ENCODE measurements at places on chromosomes 16 and 17.

GRCh38 chr17:77423589-77424451 is 283.1 kb downstream of the SEC14L1 start:
- peak; percentile 69 for DNase-seq

DNA sequence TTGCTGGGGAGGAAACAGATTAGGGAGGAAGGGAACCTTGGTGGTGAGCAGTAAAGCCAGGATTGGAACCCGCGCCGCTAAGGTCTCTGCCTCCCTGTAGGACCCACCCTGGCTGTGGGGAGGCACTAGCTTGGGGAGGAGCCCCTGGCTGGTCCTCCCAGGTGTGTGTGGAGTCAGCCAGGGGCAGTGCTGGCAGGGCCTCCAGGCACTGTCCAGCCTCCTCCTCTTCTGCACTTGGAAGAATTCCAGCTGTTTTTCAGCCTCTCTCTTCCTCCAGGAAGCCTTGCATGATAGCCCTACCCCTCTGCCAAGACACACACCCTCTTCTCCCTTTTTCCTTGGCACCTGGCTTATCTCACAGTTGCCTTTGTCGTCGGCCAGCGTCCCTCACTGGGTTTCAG is 34.8 kb downstream of the TMEM235 start:
- no peak for DNase-seq

GRCh38 chr17:57954397-57955182 is 622 bp downstream of the CUEDC1 start:
- DNase-seq = peak; percentile 81

GRCh38 chr17:38443356-38444031 is 15.2 kb downstream of the ARHGAP23 start:
- no peak for DNase-seq

GRCh38 chr16:88468275-88469129 is 15.4 kb downstream of the ZFPM1 start:
- peak; percentile 15 for DNase-seq

GRCh38 chr16:1707193-1707790 is 1.3 kb downstream of the MAPK8IP3 start:
- DNase-seq = peak; percentile 31

DNA sequence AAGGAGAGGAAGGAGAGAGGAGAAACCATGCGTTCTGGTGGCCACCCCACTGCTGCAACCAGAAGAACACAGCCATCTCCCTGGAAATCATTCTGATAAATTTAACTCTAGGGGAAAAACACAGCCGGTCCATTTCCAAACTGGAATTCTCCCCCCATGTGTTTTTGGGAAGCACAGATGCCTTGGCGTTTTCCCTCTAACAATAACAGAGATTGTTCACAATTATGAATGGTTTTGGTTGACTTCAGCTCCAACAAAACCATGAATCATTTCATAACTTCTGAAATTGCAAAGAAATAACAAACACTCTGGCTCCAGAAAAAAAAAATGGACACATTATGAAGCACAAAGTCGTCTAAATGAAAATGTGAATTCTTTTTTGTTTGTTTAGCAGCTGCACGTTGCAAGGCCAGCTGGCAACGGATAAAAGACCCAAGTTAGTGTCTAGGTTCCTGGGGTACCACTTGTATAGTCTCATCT is 46.2 kb downstream of the GNAO1 start:
- no peak for DNase-seq

- no peak for DNase-seq
Observed at GRCh38 chr17:21177401-21177800, 36.6 kb downstream of the TMEM11 start.

- DNase-seq = no peak
Observed at GRCh38 chr17:35906926-35907637, 23.5 kb downstream of the RDM1 start.

DNA sequence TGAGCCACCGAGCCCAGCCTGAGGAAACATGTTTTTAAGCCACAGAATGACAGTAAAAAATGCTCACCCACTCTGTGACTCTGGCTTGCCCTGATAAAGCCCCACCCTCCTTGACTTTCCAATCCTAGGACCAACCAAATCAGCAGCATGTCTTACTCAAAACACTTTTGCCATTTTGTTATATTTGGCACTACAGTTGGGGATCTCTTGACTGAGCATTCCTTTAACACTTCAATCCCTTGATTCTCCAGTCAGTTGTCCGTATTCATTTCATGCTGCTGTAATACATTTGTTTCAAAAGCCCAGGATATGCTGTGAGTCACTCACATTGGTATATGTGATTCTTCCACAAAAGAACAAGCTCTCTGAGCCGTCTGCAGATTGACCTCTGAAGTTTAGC is 8.2 kb downstream of the MYH3 start:
- DNase-seq = peak; percentile 12

GRCh38 chr16:76910931-76911330 is 280.1 kb upstream of the MON1B start:
- peak; percentile 96 for DNase-seq

DNA sequence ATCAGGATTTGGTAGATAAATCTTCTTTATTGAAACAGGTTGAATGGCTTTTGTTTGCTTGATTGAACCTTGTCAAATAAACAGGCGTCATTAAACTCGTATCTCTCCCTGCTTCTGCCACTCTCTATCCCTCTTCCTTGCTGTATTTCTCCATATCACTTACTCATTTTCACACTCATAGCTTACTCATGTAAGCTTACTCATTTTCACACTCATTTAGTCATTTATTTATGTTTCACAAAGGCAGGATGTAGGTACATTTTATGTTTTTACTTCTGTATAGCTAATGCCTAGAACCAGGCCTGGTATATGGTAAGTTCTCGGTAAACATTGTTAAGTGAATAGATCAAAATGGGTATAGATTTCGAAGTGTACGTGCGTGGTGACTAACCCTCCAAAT is 450.0 kb downstream of the PMP22 start:
- DNase-seq = no peak

DNA sequence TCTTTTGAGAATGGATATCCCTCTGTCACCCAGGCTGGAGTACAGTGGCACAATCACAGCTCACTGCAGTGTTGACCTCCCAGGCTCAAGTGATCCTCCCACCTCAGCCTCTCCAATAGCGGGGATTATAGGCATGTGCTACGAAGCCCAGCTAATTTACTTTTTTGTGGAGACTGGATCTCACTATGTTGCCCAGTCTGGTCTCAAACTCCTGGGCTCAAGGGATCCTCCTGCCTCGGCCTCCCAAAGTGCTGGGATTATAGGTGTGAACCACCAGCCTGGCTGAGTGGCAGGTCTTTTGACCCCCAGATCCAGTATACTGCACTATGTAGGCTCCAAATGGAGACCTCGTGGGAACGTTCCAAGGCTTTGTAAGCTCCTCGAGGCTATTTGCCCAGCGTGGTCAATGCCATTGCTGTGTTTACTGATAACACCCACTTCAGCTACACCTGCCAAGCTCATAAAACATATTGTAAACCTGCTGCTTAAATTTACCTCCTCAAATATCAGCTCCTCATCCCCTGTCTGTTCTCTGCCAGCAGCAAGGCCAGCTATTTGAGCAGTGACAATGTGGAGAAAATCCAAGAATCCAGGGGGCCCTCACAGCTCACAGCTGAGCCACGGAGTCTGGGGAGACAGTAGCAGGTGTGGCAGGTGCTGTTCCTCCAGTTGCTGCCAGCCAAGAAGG is 16.2 kb upstream of the KIFC3 start:
- no peak for DNase-seq

- DNase-seq = peak; percentile 93
Observed at GRCh38 chr17:45294506-45294905, 22.3 kb downstream of the MAP3K14 start.

DNA sequence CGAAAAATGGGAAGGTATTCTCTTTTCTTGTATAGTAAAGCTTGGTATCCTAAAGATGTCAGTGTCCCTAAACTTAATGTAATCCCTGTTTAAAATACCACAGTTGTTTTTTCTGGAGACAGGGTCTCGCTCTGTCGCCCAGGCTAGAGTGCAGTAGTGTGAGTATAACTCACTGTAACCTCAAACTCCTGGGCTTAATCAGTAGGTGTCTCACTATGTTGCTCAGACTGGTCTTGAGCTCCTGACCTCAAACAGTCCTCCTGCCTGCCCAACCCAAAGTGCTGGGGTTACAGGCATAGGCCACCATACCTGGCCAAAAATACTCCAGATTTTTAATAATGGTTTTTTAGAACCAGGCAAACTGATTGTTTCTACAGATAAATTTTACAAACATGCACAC is 8.2 kb downstream of the DCAF7 start:
- DNase-seq = no peak

GRCh38 chr17:9522074-9522473 is 53.5 kb downstream of the STX8 start:
- DNase-seq = peak; percentile 39

DNA sequence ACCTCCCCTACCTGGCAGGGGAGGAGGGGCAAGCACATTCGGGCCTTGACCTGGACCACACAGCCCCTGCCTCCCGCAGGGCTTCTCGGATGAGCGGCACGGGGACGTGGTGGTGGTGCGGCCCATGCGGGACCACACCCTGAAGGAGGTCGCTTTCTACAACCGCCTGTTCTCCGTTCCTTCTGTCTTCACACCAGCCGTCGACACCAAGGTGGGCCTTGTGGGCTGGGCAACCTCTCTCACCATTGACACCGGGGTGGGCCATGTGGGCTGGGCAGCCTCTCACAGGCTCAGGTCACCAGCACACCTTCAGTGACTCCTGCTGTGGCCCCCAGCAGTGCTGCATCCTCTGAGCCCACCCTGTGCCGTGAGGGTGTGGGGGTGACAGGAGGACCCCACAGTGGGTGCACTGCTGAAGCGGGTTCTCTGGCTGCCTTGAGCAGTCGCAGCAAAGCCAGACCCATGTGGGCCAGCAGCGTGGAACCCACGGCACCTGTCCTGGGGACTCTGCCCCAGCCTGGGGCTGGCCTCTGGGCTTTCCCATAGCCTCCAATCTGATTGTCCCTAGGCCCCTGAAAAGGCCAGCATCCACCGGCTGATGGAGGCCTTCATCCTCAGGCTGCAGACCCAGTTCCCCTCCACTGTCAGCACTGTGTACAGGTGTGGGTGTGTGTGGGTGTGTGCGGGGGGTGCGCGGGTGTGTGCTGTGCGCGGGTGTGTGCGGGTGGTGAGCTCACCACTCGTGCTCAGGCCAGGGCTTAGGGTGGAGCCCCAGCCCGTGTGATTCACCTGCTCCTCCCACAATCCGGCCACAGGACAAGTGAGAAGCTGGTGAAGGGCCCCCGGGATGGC is 7.5 kb downstream of the CTU2 start:
- no peak for DNase-seq

- DNase-seq = no peak
Observed at GRCh38 chr17:72878975-72879660, 213.4 kb downstream of the SLC39A11 start.

DNA sequence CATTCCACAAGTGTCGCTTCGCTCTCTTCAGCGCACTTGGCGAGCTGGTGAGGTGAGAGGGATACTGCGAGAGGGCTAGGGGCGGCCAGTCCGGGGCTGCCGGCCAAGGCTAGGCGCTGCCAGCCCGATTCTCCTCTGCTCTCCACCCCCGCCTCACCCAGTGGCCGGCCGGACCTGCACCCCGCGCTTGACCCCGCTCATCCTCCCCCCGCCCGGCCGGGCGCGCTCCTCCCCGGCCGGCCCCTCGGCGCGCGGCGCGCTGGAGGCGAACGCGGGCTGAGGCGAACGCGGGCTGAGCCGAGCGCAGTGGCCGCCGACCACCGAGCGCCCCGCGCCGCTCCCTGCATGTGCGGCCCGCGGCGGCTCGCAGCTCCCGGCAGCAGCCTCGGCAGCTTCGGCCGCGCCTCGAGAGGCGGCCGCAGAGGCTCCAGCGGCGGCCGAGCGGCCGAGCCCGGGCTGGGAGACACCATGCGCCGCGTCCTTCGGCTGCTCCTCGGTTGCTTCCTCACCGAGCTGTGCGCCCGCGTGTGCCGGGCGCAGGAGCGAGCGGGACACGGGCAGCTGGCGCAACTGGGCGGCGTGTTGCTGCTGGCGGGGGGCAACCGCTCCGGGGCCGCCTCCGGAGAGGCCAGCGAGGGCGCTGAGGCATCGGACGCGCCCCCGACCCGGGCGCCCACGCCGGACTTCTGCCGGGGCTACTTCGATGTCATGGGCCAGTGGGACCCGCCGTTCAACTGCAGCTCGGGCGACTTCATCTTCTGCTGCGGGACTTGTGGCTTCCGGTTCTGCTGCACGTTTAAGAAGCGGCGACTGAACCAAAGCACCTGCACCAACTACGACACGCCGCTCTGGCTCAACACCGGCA is at the start of gene SHISA9:
Gene SHISA9 (plus strand): TSS at position 2 of the 865 bp plus-strand sequence.
- DNase-seq = peak; percentile 15

- no peak for DNase-seq
Observed at GRCh38 chr17:17767154-17767869, 69.5 kb downstream of the SREBF1 start.

GRCh38 chr17:11742886-11743285 is 144.6 kb downstream of the DNAH9 start:
- DNase-seq = no peak

- no peak for DNase-seq
Observed at GRCh38 chr17:74742153-74742515, 5.1 kb downstream of the RAB37 start.

DNA sequence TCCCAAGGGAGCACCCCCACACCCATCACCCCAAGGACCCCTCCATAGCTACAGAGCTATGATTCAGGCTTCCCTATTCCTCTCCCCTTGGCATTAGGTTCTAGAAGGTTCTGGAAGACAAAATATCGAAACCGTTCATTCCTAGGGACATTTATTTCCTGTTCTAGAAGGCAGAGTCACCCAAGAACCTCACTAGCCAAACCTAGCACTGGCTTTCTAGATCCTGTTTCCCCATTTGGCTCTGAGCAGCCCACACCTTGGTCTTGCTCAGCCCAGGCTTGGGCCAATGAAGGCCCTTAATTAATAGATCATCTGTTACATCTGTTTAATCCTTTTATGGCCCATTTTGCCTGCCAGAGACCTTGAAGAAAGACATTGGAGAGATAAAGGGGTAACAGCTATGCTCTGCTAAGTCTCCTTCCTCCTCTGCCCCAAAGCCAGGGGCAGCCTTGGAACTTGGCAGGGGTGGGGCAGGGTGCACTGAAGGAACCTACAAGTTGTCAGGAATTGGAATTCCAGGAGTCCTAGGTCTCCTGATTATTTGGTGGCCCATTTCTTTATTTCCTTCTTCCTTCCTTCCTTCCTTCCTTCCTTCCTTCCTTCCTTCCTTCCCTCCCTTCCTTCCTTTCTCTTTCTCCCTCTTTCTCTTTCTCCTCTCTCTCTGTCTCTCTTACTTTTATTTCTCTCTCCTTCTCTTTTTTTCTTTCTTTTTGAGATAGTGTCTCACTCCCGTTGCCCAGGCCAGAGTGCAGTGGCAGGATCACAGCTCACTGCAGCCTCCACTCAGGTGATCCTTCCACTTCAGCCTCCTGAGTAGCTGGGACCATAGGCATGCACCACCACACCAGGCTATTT is 8.7 kb upstream of the FZD2 start:
- no peak for DNase-seq

DNA sequence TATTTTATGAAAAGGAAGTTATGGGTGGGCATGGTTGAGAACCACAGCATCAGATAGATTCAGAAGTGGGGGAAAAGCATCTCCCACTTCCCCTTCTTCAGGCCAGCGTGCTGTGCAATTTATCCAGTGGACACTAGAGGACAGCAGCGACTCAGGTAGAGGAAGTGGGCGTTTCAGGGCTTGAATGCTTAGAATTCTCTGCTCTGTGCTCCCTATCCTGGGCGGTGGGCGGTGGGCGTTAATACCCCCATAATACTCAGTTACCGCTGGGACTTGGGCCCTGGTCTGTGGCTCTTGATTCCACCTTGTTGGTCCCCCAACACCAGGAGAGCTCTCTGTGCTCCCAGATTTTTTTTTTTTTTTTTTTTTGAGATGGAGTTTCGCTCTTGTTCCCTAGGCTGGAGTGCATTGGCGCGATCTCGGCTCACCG is 3.7 kb upstream of the LYZL6 start:
- DNase-seq = peak; percentile 48

Measured in RPMI7951 (cell line).